Trophoblast cell (in vitro differentiated cells and primary cell): ENCODE measurements at places on chromosomes 13 and 19.

GRCh38 chr19:11063434-11063833 lies 25.8 kb upstream of the LDLR start:
- DNase-seq = no peak

DNA sequence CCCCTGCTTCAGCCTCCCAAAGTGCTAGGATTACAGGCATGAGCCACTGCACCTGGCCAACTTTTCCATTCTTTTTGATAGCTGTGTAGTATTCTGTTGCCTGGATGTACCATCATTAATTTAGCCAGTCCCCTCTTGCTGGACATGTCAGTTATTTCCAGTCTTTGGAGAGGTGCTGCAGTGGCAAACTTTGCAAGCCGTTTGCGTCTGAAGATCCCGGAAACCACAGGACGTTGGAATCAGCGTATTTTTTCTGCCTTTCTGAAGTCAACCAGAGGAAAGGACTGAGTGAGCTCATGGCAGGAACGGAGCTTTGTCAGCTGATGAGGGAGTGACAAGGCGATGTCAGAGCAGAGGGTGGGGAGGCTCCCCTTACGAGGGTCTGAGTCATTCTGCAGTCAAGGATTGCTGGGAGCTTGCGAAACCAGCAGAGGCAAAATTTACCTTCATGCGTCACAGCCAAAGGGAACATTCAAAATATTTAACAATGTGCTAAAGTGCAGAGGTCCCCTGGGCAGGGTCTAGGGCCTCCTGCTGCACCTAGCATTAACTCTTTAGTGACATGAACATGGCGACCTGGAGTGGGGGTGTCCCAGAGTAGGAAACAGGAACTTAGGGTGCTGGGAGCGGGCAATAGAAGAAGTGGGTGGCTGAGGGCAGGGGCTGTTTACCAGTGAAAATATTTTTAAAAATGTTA lies 5.6 kb downstream of the C5AR1 start:
- DNase-seq = peak; percentile 99

DNA sequence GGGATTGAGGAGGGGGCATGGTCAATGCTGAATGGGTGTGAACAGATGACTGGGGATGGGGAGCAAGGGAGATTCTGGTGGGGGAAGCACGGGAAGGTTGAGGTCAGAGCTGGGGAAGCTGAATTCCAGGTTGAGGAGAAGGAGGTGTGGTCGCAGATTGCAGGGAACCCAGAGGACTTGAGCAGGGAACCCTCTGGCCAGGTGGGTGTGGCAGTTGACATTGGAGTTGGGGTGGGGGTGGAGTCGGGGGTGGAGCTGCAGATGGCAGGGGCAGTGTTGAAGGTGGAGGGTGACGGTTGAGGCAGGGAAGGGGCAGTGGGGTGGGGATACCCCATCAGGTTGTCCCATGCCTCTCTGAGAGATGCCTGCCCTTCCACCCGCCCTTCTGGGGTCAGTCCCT lies 94.7 kb downstream of the WTIP start:
- no peak for DNase-seq

DNA sequence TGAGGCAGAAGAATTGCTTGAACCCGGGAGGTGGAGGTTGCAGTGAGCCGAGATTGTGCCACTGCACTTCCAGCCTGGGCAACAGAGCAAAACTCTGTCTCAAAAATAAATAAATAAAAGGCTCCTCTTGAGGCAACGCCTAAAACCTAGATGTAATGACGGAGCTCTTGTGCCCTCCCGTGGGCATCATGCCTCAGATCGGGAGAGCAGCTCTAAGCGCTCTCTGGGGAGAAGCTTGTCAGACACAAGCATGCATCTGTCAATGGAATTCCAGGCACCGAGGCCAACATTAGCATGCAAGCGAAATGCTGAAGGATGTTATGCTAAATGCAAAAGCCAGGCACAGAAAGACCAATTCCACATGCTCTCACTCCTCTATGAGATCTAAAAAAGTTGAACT lies 45.6 kb upstream of the MRI1 start:
- no peak for DNase-seq

- DNase-seq = peak; percentile 38
Observed at GRCh38 chr13:73335210-73335609, 276.4 kb downstream of the KLF5 start.

GRCh38 chr13:105825071-105825470 lies 710.4 kb downstream of the EFNB2 start:
- DNase-seq = no peak

GRCh38 chr19:45104658-45105349 lies 11.8 kb downstream of the PPP1R37 start:
- DNase-seq = no peak
